ENCODE measurements at places on chromosomes 1 and 21.

DNA sequence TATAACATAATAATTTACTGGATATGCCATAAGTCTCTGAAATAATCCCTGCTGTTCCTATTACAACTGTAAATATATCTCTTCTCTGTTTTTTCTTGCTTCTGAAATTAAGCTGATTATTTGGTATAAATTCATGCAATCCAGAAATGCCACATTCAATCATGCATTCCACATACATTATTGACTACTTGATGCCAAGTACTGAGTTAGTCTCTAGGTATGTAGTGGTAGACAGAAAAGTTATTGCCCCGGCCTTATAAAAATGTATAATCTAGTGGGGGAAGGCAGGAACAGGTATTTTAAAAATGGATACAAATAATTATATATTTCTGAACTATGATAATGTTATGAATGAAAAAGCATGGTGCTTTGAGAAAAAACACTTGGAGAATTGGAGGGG lies 338.6 kb upstream of the SNX7 start:
- no peak for DNase-seq

DNA sequence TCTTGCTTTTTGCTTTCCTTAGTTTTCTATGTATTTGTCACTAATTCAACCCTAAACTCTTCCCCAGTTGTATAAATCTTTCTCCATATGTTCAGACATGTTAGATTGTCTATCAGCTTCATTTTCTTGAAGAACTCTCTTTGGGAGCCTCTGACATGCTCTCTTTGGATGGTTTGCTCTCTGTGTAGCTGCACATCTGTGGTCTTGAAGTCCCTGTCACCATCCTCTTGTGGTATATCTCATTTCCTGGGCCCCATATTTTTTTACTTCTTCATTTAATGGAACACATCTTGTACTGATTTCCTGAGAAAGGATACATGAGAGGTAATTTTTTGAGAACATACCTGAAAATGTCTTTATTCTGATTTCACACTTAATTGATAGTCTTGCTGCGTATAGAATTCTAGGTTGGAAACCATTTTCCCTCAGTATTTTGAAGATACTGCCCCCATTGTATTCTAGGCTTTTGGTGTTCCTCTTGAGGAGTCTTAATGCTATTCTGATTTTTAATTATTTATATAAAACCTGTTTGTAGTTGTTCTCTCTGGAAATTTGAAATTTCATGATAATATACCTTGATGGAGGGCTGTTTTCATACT lies 72.6 kb downstream of the ST3GAL3 start:
- DNase-seq: no peak

DNA sequence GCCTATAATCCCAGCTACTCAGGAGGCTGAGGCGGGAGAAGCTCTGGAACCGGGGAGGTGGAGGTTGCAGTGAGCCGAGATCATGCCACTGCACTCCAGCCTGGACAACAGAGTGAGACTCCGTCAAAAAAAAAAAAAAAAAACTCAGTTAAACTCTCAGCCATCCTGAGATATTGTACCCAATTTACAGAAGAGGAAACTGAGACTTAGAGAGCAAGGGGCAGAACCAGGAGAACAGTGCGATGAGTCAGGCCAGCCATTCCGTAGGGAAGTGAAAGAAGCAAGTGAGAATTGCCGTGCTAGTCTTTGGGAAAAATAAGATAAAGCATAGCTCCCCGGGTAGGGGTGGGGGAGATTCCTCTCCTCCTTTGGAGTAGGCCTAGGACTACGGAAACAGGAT lies 69.7 kb downstream of the SETD4 start:
- DNase-seq: no peak

GRCh38 chr1:54323921-54324250 lies 82.3 kb downstream of the SSBP3 start:
- no peak for DNase-seq

DNA sequence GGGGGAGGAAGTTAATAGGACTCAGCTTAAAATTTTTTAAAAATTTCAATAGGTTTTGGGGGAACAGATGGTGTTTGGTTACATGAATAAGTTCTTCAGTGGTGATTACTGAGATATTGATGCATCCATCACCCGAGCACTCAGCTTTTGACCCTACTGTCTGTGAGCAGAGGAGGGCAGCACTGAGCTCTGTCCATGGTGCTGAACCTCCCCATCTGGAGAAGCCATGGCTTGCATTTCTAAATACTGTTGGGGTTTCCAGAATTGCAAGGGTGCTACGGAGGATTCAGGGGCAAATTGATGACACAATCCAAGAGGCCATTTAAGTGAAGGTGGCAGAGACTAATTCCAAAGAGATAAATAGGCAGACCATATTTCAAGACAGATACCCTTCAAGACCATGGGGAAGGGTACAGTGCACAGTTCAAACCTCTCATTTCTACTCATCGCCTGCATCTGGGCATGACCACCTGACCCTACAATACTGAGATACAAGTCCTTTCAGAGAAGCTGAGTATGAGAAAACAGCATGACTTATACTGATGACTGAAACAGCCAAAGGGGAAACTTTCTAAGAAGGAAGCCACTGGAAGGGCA lies 17.2 kb downstream of the SYT2 start:
- no peak for DNase-seq

DNA sequence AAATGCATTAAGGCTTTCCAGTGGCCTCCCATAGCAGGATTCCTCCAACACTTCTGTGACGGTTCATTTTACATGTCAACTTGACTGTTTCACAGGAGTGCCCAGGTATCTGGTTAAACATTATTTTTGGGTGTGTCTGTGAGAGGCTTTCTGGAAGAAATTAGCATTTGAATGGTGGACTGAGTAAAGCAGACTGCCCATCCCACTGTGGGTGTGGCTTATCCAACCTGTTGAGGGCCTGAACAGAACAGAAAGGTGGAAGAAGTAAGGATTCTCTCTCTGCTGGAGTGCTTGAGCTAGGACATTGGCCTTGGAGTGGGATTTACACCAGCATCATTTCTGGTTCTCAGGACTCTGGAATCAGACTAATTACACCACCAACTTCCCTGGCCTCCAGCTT lies 85.6 kb downstream of the RGS7 start:
- no peak for DNase-seq

DNA sequence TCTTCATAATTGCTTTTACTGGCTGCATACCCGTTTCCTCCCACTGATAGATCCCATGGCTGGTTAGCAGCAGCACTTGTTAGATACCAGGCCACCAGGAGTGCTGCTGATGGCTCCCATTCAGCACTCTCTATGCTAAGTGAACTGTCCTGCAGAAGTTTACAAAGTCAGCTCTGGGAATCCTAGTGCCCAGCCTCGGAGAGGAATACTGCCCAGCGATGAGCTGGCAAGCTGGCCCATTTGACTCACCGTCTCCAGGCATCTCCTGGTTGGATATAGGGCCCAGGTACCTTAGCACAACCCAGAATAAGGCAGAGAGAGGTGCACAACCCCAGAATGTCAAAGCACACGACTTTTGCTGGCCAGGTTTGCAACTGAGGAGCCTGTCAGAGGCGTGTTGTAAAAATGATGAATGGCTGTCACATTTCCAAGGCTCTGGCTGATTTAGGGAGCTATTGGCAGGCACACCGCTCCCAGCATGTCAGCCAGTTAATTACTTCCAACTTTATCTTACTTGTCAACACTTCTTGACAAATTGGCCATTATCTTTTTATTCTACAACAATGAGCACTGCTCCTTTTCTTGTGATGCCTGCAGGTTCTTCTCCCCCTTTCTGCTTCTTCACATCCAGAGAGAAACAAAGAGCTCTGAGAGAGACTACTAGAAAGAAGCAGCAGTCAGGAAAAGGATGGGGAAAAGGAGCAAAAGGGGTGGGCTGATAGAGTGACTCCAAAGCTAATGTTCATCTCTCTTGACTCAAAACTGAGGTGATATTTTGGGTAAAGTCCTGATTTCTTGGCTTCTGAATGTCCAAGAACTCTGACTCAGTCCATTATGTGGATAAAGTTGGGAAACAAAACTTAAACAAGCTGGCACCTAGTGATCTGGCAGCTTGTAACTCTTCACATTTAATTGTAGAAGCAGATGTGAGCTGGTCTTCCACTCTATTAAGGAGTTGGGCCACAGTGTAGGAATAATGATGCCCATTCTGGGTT lies 10.8 kb upstream of the ANGPTL7 start:
- DNase-seq: no peak

GRCh38 chr1:185068341-185068740 lies 23.0 kb downstream of the RNF2 start:
- DNase-seq: no peak

GRCh38 chr1:201531551-201532425 lies 7.1 kb upstream of the NAV1 start:
- DNase-seq: no peak

GRCh38 chr1:230057681-230058565 lies 9.1 kb upstream of the GALNT2 start:
- DNase-seq: no peak

- DNase-seq: no peak
These were observed 143.4 kb downstream of the ZZZ3 start for GRCh38 chr1:77538956-77539518.

GRCh38 chr1:166164995-166165660 lies 1.7 kb downstream of the FAM78B start:
- peak; percentile 12 for DNase-seq

- no peak for DNase-seq
These were observed 118.2 kb downstream of the RRAGC start for GRCh38 chr1:38741341-38741740.

DNA sequence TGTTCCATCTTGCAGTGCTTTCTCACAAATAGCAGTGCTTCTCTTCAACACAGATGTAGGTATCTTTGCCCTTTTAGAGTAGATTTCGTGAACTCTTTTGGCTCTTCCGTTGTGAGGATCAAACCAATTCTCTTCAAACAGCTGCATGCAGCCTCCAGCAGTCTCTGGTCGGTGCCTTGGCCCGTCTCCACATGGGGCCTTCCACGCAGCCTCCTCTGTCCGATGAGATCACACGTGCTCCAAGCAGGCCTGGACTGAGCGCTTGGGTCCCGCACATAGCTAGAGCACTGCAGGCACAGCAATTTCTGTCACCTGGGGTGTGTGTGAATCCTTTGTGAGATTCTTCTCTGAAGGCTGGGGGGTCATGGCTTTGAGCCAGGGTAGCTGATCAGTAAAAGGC lies 82.8 kb upstream of the KCNE2 start:
- DNase-seq: no peak

DNA sequence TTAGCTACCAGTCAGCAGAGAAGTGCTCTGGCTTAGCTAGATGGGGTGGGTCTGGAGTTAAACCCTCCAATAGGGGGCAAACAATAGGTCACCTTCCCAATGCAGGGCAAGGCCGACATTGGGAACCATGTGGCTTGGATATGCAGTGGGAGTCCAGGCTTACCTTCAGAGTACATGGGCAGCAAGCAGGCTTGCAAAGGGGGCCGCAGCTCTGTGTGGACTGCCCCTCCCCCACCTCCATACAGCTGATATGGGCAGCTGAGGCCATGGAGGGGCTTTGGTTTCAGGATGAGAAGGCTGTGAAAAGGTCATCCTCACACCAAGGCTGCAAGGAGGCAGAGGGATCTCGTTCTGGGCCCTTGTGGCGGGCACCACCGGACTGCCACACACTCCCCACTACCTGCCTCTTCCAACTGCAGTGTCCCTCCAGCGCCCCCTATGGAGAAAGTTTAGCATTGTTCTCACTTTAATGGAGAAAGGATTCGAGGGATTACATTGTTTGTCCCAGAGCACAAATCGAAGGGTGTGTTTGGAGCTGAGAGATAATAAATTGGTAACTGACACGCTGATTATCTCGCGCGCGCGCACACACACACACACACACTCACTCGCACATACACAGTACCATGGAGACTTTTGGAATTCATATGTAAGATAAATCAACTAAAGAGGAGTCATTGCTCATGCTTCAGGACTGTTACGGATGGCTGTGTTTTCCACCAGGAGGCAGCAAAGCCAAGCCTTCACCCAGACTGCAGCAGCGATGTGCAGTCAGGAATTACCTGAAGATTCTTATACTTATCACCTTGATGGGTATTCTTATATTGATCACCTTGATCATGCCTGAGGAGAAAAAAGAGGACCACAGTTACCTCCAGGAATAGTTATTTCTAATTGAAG lies 7.0 kb upstream of the SMCP start:
- DNase-seq: no peak

GRCh38 chr1:174519844-174520243 lies 72.1 kb downstream of the GPR52 start:
- DNase-seq: peak; percentile 89

Measured in cerebellar nuclear complex (tissue), 1 donor.